ENCODE measurements at places on chromosomes 4 and X.
A peak's percentile ranks its signal among the peaks of the same experiment; 100 is the strongest.

DNA sequence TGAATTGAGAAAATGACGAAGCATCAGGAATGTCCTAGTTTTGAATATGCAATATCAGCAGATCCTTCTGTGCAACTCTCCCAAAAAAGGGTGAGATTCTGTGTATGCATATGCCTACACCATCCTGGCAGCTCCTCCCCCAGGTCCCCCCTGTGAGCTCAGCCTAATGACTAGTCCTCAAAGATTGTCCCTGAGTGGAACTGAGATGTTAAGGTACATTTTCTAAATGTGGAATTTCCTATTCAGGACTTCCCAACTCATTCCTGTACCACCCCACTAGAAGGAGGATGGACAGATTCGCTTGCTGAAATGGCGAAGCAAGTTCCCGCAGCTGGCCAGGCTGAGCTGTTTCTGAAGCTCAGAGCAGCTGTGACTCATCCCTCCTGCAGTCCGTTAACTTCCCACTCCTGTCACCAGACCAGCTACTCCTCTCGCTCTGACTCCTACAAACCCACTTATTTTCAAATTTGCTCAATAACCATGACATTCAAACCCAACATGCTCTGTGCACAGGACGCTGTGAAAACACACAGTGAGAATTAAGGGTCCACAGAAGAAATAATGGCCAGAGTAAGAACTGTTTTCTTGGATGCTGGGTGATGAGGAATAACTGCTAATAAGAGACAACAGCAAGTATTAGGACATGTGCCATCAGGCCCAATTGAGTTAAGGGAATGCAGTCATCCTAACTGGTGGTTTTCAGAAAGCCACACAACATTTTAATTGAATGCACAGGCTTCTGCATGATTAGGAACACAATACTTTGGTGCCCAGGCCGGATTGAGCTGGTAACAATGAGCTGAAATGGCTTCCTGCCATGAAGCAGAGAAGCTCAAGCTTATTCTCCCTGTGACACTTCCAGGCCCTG, 40.0 kb upstream of the IRF2 start:
- no peak for DNase-seq

DNA sequence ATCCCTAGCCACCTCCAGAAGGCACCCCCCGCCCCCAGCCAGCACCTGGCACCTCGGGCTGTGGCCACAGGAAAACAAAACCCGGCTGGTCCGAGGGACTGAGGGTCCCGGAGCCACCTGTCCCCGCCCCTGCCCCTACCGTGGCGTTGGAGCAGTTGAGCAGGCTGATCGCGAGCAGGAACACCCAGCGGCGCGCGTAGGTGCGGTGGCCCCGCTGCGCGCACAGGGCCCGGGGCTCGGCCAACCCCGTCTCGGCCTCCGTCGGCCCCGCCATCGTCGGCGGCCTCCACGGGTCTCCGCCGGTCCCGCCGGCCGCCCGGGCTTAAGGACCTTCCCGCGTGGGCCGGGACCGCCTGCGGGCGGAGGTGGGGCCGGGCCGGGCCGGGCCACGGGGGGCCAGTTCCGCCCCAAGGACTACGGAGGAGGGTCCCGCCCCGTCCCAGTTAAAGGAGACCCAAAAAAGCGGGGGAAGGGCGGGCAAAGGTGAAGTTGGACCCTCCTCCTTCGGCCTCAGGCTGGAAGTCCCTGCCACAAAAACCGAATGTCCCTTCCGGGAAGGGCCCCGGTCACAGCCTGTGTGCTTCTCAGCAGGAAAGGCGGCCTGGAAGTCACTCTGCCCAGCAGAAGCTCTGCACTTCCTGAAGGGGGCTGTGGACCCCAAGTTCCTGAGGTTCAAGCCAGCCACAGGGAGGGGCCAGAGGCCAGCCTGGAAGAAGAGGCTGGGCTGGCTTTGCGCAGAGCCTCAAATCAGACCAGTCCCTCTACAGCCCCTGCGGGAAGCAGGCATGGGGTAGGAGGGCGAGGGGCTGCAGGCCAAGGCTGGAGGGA, at the start of gene SLC49A3:
Gene SLC49A3, minus strand, starts transcription at position 298 of the 828 bp plus-strand sequence. Its CDS starts 24 bp downstream, at position 274.
- DNase-seq: peak; percentile 71

- DNase-seq: no peak
Measured at GRCh38 chr4:139763205-139763604, 97.6 kb downstream of the MGST2 start.

GRCh38 chrX:15761564-15762191, 23.6 kb downstream of the CA5B start:
- DNase-seq: peak; percentile 16

- DNase-seq: no peak
Measured at GRCh38 chr4:59195839-59196238, 2004.3 kb upstream of the ADGRL3 start.

- no peak for DNase-seq
Measured at GRCh38 chrX:136658151-136658550, 10.2 kb downstream of the CD40LG start.

- no peak for DNase-seq
Measured at GRCh38 chr4:74055096-74055495, 16.6 kb upstream of the CXCL3 start.
